Stimulated activated CD8-positive, alpha-beta memory T cell treated with anti-CD3 and anti-CD28 coated beads, Interleukin-4, amount 100 ng/mL, for 1 hour (primary cell): ENCODE measurements at places on chromosomes 2 and 18.
A peak's percentile ranks its signal among the peaks of the same experiment; 100 is the strongest.

DNA sequence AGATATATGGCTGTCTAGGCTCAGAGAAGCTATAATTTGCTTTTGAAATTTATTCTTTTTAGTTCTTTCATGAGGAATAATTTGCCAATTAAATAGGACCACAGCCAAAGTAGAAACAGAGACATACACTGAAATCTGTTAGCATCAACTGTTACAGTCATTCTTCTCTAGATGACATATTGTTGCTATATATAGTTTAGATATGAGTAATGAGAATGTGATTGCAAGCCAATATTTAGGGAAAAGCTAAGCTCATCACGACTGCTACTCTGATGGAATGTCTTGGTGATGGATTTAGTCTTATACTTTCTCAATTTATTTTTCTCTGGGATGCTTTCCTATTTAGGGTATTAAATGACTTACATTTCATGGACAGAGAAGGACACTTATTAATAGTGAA is 259.1 kb downstream of the LNPK start:
- no peak for DNase-seq

DNA sequence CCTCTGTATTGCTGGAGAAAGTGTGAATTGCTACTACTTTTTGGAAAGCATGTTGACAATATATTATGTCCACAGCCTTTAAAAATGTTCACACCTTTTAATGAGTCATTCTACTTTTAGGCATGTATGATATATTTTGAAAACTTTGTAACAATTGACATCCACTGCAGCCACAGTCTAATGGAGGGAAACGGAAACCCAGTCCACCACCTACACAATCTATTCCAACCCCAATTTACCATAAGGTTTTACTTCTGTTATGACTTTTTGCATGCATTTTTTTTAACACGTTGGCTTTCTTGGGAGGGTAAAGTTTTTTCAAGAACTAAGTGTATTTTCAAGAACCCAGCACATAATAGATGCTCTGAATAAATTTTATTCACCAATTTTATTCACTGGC is 38.5 kb upstream of the ATP8B1 start:
- DNase-seq = no peak

- DNase-seq = no peak
Measured at GRCh38 chr2:72006188-72006736, 141.4 kb downstream of the CYP26B1 start.

GRCh38 chr2:224937887-224938286 is 104.4 kb downstream of the DOCK10 start:
- DNase-seq = no peak

GRCh38 chr2:237488295-237488694 is 1.2 kb downstream of the MLPH start:
- DNase-seq = no peak

GRCh38 chr2:189327879-189328847 is 113.1 kb upstream of the WDR75 start:
- no peak for DNase-seq

- DNase-seq = peak; percentile 31
Measured at GRCh38 chr2:148813603-148814065, 61.4 kb upstream of the KIF5C start.
